Activated naive CD4-positive, alpha-beta T cell treated with anti-CD3 and anti-CD28 coated beads, Interleukin-2, amount 50 U/mL, for 72 hours (primary cell): ENCODE measurements at places on chromosomes 4 and X.

DNA sequence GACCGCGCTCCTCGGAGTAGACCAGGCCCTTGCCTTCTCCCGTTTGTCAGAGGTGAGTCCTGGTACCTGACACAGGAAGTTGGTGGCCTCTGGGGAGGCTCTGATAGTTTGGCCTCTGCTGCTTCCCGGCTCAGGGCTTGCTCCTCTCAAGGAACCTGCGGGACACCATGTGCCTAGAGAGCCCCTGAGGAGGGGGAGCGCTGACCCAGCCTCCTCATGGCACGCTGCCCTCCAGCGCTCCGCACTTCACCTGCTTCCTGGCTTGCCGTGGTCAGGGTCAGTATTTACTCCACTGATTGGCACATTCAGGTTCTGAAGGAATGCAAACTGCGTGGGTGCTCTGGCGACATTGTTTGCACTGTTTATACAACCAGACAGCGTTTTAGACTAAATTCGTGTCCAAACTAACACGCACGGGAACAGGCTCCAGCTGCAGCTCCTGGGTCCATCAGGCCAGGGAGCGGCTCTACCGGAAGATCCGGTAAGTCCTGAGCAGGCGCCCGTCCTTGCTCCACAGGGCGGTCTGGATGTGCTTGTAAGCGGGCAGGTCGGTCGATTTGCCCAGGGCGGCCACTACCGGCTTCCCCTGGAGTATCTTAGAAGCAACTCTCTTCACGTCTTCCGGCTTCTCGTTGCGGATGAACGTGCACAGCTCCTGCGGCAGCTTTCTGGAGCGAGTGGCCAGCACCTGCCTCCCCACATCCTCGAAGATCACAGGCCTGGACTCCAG lies 121.6 kb upstream of the GRID2 start:
- DNase-seq = no peak

- DNase-seq = no peak
Observed at GRCh38 chr4:129167640-129168260, 71.8 kb downstream of the C4orf33 start.

GRCh38 chrX:72659723-72660122 lies 54.4 kb downstream of the PHKA1 start:
- no peak for DNase-seq

DNA sequence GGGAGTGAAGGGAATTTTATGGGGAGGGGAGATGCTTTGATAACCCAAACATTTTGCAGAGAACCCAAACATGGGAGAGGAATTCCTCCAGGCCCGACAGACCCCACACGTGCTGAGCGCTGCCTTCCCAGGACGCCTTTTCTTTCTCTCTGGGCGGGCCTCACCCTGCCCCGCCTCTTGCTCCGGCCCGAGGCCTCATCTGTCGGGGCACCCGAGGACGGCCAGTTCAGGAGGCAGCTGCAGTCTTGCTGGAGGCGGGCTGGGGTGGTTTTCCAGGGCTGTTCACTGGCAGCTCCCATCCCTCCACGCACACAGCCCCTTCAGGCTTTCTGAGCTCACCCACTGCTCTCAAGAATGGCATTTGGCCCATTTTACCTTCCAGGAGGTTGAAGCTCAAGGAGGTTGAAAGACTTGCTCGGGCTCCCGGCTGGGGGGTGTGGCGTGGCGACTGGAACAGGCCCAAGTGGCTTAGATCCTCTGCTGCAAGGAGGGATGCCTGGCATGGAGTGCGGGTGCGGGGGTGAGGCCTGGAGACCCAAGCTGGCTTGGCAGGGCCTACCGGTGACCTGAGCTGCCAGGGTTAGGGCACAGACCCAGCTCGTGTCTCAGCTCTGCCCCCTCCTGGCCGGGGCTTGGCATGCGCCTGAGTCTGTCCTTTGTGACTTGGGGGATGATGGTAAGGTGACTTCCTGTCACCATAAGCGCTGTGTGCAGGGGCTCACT lies 99.2 kb downstream of the PSAPL1 start:
- no peak for DNase-seq

GRCh38 chr4:53192496-53192895 lies 173.4 kb downstream of the SCFD2 start:
- no peak for DNase-seq

- no peak for DNase-seq
Observed at GRCh38 chr4:148200960-148201359, 241.3 kb downstream of the NR3C2 start.

DNA sequence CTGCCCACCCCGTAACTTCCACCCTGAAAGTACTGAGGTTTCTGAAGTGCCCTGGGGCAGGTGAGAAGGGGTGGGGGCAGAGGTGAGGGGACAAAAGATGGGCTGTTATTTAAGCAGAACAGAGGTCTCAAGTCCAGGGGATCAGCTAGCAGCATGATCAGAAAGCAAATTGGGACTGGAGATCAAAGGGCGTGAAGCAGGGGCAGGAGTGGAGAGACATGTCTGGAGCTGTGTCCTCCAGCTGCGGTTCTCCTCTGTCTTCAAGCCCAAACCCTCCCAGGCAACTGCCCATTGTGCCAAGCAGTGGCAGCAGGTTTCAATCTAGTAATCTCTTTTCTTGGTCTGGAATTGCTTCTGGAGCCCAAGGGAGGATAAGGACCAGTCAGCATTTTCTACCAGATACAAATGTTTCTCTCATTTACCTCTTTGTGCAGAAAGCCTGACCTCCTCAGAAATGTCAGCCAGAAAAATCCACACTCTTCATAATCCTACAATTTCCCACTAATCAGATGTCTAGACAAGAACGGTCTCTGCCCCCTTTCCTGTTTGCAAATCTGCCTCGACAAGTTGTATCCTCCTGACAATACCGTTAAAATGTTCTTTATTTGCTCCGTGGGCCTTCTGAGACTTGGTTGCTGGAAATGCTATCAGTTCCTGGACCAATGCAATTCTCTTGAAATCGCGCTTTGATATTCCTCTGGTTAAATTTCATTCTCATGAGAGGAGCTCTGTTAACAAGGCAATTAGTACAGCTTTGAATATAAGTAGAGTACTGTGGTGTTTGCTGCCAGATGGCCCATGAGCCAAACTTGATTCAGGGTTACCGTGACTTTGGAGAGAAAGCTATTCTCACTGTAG lies 23.2 kb upstream of the RASL11B start:
- DNase-seq = no peak

- DNase-seq = no peak
Observed at GRCh38 chrX:103215425-103215991, 600 bp downstream of the BEX4 start.

DNA sequence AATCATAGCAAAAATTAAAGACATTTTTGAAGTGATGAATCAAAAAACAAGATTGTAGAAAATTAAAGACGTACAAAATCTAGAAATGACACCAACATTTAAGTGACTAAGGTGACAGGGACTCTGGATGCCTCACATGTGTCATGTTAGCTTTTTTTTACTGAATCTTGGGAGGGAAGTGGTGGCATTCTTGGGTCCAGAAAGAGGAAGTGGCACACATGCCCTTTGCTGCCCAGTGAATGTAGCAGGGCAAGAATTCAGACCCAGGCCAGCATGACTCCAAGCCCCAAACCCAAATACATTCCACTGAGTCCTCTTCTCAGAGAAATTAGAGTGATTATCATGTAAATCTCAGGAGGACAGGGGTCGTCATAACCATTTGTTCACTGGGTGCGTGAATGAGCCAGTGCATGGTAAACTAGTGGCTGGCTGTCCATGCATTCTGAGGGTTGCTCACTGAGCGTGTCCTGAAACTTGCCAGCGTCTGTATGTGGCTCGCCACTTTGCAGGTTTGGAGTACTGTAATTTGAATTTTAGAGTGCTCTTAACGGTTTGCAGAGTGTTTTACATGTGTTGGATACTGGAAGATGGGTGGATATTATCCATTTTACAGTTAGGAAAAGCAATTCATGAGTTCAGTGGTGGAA lies 55.4 kb upstream of the TBC1D14 start:
- no peak for DNase-seq
